ENCODE measurements at places on chromosomes 5 and 9.

GRCh38 chr5:143006501-143006900 lies 236.3 kb downstream of the ARHGAP26 start:
- no peak for DNase-seq

DNA sequence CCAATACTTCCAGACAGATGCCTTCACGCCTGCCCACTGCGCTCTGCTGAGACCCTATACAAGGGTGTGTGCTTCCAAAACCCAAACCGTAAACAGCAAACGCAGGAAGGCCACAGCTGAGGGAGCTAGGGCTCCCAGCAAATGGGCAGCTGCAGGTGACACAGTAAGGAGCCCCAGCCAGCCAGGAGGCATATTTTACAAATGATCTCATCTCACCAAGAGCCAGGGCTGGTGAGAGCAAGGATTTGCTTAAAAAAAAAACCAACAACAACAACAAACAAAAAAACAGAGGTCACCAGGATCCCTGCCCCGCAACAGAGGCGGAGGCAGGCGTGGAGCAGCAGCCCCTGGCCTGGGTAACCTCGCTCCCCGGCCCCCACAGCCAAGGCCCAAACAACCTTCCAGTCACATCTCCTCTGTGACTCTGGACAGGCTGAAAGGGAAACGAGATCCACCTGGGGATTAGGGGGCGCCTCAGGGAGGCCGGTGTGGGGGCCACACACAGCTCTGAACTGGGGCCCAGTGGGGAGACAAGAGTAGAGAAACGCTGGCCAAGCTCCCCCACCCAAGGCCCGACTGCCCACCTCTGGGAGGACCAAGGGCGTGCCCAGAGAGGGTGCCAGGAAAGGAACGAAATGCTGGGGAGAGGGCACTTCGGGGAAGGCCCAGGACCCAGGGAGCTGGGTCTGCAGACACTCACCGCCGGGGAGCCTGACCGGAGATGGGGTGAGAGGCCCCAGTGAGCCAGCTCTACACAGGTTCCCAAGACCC lies 3.3 kb downstream of the NACC2 start:
- no peak for DNase-seq

DNA sequence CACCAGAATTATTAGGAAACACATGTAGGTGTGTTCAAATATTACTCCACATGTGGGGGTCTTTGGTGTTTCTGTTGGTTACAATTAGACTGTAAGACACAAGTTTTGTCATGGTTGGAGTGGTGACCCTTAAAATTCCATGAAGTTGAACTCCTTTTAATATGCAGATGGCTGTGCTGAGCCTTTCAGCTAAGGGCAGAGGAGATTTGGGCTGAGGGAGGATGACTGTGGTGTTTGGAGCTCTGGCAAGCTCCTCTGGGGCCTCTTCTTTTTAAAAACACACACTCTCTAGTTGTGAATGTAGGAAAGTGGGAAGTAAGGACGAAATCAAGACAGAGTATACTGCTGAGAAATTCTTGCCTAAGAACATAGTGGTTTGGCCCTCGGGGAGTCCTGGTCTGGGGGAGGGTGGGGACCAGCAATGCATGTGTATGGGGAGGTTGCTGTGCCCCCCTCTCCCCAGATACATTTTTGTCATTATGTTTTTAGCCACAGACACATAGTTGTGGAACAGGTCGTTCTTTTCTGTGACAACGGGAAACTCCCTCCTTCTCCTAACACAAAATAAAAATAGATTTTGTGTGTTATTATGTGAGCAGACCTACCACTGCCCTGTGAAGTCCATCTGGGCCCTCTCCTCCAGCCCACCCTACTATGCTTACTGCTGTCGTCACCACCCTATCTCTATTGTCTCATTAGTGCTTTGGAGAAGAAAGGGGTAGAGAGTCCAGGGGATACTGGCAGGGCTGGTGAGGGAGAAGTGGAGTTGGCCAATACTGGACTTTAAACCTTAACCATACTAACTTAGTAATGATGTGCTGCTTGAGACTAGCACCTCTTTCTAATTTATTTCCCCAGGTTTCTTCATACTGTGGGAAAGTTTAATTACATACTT lies 10.0 kb downstream of the SMARCA2 start:
- DNase-seq = no peak

- DNase-seq = no peak
These were observed 10.1 kb downstream of the LHFPL2 start for GRCh38 chr5:78638423-78638822.

- no peak for DNase-seq
These were observed 86.3 kb upstream of the IER5L start for GRCh38 chr9:129264388-129264787.

DNA sequence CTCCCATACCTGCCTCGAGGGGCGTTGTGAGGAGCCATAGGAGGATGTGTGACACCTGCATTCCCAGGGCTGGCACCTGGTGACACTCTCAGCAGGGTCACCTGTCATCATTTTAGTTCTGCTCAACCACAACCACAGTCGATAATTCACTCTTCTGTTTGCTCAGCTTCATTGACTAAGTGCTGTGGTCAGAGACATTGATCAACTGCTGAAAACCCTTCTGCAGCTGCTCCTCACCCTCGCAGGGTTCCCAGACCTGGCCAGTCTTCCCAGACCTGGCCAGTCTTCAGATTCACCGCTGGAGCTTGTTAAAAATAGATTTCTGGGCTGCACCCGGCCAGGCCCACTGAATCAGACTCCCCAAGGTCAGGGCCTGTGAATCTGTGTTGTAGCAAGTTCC lies 92.8 kb downstream of the MVB12B start:
- no peak for DNase-seq

All from NCI-H524 treated with DMSO at 0.1 percent for 48 hours (cell line).